Uterus (tissue), 4 donors: ENCODE measurements at places on chromosomes 4 and X. TPM values are rescaled to one million over a fixed set of nuclear protein-coding genes. Genes with fewer than 3 reads are reported as not detected.

The ATP8A1 gene
- total RNA-seq = 34.7 TPM

The SUPT20HL2 gene
- total RNA-seq = not detected

The TMEM175 gene
- total RNA-seq = 20.3 TPM

The RHOH gene
- total RNA-seq = 4.4 TPM

The SH2D1A gene
- 0.43 TPM for total RNA-seq

The EMCN gene
- total RNA-seq = 33.3 TPM

The GPAT3 gene
- 3.8 TPM for total RNA-seq

The BEX2 gene
- total RNA-seq = 1.5 TPM

The SMIM43 gene
- not detected for total RNA-seq

The FHDC1 gene
- total RNA-seq = 4.4 TPM

The SHROOM4 gene
- 11.3 TPM for total RNA-seq

The PCDH10 gene
- 19.6 TPM for total RNA-seq

The MAGEA11 gene
- total RNA-seq = not detected

The TLR10 gene
- not detected for total RNA-seq

The UGT2B17 gene
- total RNA-seq = not detected

DNA sequence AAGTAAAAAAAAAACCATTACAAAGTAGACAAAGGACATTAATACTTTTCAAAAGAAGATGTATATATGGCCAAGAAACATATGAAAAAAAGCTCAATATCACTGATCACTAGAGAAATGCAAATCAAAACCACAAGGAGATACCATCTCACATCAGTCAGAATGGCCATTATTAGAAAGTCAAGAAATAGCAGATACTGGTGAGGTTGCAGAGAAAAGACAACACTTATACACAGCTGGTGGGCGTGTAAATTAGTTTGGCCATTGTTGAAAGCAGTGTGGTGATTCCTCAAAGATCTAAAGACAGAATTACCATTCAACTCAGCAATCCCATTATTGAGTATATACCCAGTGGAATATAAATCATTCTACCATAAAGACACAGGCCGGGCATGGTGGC lies 39.3 kb downstream of the TASL start:
- no peak for DNase-seq

- DNase-seq = no peak
Measured at GRCh38 chrX:50691820-50692219, 122.2 kb downstream of the SHROOM4 start.

- no peak for DNase-seq
Measured at GRCh38 chr4:56540826-56541225, 35.2 kb downstream of the ARL9 start.

GRCh38 chr4:75745161-75745560 lies 20.8 kb downstream of the USO1 start:
- DNase-seq = no peak

- DNase-seq = no peak
Measured at GRCh38 chrX:17397074-17397473, 22.1 kb downstream of the NHS start.

- no peak for DNase-seq
Measured at GRCh38 chr4:173177232-173177631, 8.6 kb downstream of the GALNT7 start.

DNA sequence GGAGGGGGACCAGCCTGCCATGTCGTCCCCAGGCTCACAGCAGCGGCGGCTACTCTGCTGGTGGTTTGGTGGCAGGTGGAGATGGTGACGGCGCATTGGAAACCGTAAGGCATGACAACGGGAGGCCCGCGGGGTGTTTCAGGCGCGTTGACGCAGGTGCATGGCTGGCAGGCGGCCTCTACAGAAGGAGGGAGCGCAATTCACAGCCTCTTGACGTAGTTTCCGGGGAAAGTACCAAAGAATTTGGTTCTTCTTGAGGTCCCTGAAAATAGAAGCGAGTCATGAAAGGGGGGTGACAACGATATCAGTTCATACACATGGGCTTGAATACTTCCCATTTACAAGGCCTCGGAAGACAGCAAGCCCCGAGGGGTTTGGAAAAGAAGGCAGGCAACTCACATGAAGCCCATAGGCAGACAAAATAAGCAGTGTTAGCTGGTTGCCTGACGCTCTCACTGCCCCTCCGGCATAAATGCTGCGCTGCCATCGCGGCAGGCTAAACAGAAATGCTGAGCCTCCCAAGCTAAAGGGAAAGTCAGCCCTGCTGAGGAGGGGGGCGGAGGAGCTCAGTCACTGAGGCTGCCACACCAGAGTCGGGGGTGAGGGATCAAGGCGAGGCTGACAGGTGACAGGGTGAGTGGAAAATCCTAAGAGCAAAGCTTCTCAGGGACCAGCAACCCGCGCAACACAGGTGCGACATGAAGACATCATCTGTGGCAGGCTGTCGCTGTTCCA lies 52.3 kb upstream of the PDLIM3 start:
- no peak for DNase-seq

GRCh38 chrX:110159235-110159634 lies 156.3 kb downstream of the TMEM164 start:
- DNase-seq = no peak

DNA sequence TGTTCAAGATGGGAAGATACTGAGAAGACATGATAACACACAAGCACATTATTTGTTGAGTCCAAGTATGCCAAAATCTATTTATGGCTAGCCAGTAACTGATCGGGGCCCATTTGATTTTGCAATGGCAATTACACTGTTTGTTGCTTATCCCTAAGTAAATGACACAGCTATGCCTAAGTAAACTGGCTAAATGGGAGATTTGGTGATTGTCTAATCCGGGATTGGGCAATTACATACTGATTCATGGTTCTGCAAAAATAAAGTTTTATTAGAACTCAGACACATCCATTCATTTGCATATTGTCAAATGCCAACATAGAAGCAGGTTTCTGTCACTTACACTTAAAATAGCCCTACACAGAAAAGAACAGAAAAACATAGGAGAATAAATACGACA lies 140.2 kb upstream of the TBL1X start:
- no peak for DNase-seq

DNA sequence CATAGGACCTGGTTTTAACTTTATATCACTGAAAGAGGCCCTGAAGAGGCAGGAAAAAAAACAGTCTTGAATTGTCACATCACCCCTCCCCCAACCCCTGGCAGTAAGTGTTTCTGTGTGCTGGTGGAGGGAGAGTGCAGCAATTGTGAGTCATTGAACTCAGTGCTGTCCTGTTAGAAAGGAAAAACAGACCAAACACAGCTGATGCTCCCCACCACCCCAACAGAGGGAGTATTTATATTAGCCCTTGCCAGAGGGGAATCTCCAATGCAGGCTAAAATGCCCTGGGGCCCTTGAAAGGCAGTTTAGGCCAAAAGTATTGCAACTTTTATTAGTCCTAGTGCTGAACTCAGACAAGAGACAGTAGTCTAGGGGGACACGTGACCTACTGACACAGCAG lies 197.8 kb upstream of the AGTR2 start:
- no peak for DNase-seq

DNA sequence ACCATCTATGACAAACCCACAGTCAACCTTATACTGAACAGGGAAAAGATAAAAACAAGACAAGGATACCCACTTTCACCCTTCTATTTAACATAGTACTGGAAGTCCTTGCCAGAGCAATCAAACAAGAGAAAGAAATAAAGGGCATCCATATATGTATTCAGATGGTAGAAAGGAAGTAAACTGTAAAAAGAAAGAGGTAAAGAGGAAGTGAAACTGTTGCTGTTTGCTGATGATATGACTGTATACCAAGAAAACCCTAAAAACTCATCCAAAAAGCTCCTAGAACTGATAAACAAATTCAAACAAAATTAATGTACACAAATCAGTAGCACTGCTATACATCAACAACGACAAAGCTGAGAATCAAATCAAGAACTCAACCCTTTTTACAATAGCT lies 538.7 kb upstream of the PABPC4L start:
- DNase-seq = no peak

GRCh38 chr4:129014566-129015509 lies 78.5 kb downstream of the SCLT1 start:
- no peak for DNase-seq

DNA sequence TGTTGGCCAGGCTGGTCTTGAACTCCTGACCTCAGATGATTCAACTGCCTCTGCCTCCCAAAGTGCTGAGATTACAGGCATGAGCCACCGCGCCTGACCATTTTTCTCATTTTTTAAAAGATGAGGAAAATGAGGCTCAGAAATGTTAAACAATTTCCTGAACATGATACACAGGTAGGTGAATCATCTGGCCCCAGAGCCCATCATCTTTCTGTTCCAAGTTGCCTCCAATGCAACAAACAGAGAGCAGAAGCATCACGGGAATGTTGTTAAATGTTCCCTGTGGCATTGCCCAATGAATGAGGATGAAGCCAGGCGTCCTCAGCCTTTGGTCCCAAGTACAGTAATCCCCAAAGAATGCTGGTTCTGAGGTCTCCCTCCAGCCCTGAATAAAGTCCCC lies 31.3 kb upstream of the ANXA5 start:
- DNase-seq = no peak

DNA sequence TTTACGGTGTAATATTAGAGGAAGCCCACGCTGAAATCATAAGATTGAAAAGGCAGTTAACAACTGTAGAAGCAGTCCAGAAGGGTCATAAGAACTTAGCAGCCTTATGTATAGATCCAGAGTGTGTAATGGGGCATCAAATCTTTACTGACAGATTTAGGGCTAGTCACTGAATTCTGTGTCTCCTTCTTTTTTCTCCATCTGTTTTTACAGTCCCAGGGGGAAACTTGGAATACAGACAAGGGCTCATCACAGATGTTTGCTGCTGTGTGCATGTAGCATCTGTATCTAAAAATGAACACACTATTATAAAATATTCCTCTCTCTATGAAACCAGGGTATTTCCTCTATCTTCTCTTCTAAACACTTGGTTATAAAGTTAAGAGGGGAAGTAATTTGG lies 43.9 kb downstream of the CYSLTR1 start:
- DNase-seq = no peak

DNA sequence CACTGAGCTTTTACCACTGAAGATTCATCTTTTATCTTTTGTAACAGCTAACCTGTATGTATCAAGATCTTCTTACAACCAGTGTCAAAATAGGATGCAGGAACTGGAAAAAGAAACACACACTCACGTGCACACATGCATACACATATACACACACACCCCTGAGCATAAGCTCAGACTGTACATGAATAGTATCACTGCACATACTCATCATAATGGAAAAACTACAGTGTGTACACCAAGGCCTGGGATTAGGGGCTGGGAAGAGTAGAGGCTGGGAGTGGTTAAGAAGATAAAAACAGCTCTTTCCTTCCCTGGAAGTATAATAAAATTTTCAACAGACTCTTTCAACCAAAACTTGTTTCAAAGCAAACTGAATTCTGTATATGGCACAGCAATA lies 73.4 kb downstream of the RELL1 start:
- no peak for DNase-seq

GRCh38 chr4:149910177-149910576 lies 94.5 kb upstream of the IQCM start:
- DNase-seq = no peak

- DNase-seq = no peak
Measured at GRCh38 chr4:185885075-185885474, 73.1 kb upstream of the SORBS2 start.

DNA sequence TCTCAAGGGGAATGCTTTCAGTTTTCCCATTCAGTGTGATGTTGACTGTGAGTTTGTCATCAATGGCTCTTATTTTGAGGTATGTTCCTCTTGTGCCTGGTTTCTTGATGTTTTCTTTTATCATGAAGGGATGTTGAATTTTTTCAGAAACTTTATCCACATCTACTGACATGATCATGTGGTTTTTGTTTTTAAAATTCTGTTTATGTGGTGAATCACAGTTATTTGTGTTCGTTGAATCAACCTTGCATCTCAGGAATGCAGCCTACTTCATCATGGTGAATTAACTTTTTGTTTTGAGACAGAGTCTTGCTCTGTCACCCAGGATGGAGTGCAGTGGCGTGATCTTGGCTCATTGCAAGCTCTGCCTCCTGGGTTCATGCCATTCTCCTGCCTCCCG lies 263.1 kb upstream of the KLF3 start:
- no peak for DNase-seq

DNA sequence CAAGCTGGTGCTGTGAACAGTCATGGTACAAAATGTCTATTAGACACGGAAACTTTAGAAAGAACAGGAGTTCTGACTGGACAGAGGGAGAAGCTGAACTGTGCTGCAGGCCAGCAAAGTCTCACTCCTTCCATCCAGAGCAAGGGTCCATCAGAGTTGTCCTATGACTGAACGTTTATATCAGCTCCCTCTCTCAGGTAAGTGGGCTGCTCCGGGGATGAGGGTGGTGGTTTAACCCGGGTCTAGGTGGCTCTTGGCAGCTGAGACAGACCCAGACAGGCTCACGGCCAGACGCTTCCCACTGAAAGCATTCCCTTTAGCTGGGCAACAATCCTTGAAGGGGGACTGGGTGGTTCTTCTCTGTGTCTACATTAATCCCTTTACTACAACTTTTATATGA lies 385.0 kb upstream of the SMIM31 start:
- no peak for DNase-seq

DNA sequence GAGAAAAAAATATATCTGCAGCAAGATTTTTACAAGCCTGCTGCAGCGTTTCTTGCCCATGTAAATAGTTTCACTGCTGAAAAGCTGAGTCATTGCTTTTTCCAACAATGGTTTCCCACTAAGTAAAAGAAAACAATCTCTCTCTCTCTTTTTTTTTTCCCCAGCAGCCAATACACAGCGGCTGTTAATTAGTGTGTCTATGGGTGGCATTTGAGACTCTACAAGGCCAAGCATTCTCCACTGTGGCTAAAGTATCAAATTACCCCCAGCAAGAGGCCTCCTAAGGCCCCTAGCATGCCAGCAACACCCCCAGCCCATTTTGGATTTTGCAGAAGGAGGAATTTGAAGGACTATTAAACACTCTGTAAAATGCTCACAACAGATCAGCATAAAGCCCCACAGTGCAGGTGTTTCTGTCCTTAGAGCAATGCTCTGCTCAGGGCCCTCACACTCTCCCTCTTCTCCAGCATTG lies 837.4 kb downstream of the TRIML1 start:
- no peak for DNase-seq

DNA sequence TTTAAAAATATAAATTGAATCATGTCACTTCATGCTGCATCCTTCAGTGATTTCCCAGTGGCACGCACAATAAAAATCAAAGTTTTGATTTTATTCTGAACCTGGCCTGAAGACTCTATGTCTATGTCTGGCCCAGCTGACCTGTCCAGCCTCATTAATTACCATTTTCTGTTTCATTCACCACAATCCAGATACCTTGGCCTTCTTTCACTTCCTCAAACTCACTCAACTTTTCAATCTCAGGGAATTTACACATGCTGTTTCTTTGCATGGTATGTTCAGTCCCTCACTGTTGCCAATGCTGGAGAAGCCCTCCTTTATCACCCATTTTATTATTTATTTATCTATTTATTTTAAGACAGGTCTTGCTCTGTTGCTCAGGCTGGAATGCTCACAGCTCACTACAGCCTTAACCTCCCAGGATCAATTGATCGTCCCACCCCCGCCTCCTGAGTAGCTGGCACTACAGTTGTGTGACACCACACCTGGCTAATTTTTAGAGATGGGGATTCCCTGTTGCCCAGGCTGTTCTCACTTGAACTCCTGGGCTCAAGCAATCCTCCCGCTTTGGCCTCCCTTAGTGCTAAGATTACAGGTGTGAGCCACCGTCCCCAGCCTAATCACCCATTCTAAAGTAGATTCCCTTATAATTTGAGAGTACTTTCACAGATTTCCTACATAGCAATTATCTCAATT lies 43.1 kb downstream of the ZGRF1 start:
- no peak for DNase-seq

GRCh38 chrX:132940727-132941327 lies 17.6 kb downstream of the HS6ST2 start:
- no peak for DNase-seq

- DNase-seq = no peak
Measured at GRCh38 chrX:4710618-4711433, 997.4 kb upstream of the PRKX start.
